ENCODE measurements at places on chromosomes 5 and 9.

DNA sequence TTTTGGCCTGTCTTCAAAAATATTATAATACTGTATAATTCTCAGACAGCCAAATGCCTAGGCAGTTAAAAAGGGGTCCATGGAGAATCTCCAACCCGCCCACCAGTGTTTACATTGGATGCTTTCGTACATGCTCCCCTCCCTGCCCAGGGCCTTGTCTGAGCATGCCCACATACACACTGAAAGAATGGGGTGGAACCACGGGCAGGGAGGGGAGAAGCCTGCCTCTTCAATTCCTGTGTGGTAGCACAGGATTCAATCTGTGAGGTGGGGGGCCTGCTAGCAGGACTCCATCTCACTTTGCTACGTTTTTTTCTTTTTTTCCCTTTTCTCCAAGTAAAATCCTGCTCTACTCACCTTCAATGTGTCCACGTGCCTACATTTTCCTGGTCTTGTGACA lies 314.7 kb upstream of the GRAMD2B start:
- no peaks in the 10 kb centered on the region for H3K4me1 ChIP-seq
- H3K4me3 ChIP-seq: no peak overlapping the region
- no peak overlapping the region for H3K27ac ChIP-seq
- H3K36me3 ChIP-seq: no peaks in the 10 kb centered on the region
- H3K27me3 ChIP-seq: no peaks in the 10 kb centered on the region

DNA sequence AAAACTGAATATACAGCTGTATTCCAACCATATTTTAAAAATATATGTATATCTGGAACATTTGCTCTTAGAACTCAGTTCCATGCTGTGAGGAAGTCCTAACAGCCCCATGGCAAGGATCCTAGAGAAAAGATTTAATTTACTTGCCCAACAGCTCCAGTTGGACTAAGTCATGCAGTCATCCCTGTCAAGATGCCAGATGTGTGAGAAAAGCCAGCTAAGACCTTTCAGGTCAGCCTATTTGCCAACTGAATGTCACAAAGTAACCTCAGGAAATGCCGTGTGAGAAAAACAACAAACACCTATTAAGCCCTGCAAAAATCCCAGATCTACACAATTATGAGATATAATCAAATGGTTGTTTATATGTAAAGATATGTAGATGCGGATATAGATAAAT lies 416.3 kb downstream of the NR2F1-AS1 start:
- H3K27me3 ChIP-seq: no peaks in the 10 kb centered on the region
- peaks cover 25% of the 10 kb centered on the region for H3K4me1 ChIP-seq
- DNase-seq: no peak
- H3K27ac ChIP-seq: no peak overlapping the region
- no peak overlapping the region for H3K4me3 ChIP-seq

DNA sequence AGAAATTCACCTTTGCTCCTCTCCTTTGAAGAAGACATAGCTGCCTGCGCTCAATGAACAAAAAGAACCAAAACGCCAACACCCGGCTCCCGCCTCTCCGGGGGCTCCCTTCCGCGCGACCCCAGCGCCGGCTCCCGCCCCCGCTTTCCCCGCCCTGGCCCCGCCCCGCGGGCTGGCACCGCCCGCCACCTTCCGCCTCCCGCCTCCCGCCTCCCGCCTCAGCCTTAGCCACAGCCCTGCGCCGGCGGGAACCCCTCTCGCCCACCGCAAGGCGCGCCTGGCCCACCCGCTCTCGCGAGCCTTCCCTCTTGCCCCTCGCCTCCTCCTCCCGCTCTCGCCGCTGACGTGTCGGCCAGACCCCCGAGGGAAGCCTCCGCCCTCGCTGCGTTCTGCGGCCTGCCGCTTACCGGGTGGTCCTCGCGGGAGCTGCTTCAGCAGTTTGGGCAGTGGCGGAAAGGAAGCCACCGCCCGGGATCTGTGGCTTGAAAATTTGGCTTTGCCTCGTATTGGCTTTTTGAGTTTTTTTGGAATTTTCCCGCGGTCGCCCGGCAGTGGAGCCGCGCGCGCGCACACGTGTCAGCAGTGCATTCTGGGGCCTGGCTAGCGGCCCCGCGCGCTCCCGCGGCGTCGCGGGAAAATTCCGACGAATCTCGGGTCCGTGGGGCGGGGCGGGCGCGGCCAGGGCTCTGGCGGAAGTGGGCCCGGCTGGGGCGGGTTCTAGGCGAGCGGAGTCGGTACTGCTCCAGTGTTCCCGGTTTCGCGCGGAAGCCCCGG lies at the start of gene FANCC:
TSS of gene FANCC (minus strand) at position 591 of the 774 bp plus-strand sequence. CDS start 68,418 bp downstream, outside the sequence.
- no peaks in the 10 kb centered on the region for H3K27me3 ChIP-seq
- no peaks in the 10 kb centered on the region for H3K36me3 ChIP-seq
- peak within 1 kb of the TSS; percentile 96 for H3K27ac ChIP-seq
- DNase-seq: no peak
- peak within 1 kb of the TSS; percentile 78 for H3K4me3 ChIP-seq
- H3K4me1 ChIP-seq: peaks cover 17% of the 10 kb centered on the region

DNA sequence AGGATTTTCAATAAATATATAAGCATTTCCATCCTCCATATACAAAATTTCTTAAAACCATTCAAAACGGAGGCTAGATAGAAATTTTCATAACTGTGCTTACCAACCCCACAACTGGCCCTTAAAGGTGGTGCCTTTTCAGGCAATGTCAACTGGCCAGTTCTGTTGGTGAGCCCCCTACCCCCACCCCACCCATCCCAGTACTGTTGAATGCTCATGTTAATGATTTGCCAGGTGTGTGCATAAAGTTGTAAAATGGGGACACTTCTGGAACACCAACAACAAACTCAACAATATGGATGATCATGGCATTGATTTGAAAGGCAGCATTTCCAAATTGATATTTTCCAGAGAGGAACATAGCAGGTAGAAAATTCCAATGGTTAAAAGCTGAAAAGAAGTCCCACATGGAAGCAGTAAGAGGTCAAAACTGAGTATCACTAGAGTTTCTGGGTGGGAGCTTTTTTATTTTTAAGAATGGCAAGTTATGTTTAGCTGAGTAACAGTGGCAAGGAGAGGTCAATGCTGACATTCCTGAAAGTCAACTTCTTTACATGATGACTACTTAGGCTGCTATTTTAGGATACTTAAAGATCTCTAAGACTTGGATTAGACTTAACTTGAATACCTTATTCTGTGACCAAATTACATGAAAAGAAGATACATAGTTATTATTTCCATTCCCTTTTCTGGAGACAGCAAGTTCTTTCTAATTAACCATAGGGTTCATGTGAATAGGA lies 2.7 kb downstream of the LEAP2 start:
- DNase-seq: no peak
- no peaks in the 10 kb centered on the region for H3K36me3 ChIP-seq
- H3K27me3 ChIP-seq: no peaks in the 10 kb centered on the region
- no peak overlapping the region for H3K4me3 ChIP-seq

- H3K4me3 ChIP-seq: no peak overlapping the region
- H3K27me3 ChIP-seq: no peaks in the 10 kb centered on the region
- H3K36me3 ChIP-seq: no peaks in the 10 kb centered on the region
- H3K27ac ChIP-seq: no peak overlapping the region
These were observed 42.9 kb downstream of the ZNF474 start for GRCh38 chr5:122172207-122172606.

DNA sequence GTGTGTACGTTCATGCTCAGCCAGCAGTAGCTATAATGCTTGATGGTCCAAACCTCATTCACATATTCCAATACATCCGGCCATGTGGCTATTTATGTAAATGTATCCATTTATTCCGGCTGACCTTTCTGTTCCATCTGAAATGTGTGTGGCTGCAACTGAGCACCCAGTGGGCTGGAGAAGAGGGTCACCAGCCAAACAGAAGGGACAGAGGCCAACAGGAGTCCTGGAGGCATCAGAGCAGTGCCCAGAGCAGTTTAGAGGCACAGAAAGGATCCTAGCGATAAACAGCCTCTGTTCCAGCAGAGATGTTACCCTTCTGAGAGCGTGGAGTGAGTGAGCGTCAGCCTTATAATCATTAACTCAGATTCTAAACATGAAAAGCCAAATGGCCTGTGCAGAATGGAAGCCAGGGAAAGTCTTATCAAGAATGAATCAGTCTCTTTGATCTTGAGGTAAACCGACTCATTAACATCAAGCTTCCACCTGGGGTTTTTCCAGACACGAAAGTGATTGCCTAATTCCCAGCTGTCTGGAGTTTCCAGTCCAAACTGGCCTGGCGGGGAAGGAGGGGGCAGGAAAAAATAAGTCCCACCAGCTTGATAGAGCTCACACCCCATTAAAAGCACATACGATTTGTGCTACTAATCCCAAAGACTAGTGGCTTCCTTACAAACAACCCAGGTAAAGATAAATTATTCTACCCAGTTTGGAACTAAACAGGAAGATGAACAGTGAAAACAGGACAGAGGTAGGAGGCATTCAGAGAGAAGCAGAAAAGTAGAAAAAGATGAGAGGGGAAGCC lies 55.7 kb downstream of the SUSD1 start:
- no peaks in the 10 kb centered on the region for H3K36me3 ChIP-seq
- H3K4me1 ChIP-seq: no peaks in the 10 kb centered on the region
- no peak for DNase-seq
- H3K27ac ChIP-seq: no peak overlapping the region
- no peaks in the 10 kb centered on the region for H3K27me3 ChIP-seq
- H3K4me3 ChIP-seq: no peak overlapping the region
